ENCODE measurements at places on chromosomes 2 and 18.

DNA sequence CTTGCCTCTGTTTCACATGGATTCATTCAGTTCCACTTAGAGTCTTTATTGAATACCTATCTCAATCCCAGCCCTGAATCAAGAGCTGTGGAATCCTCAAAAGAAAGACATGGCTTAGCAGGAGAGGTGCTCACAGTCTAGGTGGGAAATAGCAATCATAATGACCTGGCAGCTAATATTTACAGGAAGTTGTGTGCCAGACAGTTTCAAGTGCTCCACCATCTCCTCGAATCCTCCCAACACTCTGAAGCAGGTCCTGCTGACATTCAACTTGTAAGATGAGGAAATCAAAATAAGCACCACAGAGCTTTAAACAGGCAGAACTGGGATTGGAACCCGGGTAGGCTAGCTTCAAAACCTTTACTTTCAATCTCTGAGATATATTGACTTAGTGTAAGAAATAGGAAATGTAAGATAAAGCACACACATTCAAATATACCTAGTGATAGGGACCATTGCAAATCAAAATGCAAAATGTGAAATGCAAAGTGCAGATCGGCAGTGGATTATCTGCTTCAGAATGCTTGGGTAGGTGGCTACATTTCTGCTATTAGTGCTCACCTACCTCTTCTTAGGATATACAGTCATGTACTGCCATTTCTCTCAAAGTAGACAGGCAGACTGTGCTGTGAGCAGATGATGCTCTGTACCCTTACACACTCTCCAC is 182.0 kb downstream of the PRKCE start:
- DNase-seq: no peak

GRCh38 chr2:164570475-164570874 is 50.8 kb downstream of the GRB14 start:
- DNase-seq: no peak

GRCh38 chr2:117723888-117724434 is 90.5 kb upstream of the DDX18 start:
- DNase-seq: no peak

DNA sequence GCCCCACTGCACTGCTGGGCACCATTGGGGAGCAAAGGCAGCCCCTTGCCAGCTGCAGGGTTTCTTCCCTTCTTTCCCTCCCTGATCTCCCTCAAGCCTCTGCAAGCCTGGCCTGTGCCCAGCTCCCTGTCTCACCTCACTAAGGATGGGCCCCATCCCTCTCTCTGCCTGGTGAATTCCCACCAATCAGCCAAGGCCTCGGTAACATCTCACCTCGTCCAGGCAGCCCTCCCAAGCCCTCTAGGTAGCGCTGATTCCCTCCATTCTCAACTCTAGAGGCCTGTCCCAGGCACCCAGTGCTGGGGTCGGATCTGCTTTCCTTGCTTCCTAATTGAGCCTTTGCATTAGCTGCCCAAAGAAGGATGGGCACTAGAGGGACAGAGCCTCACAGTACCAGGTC is 63.0 kb downstream of the CELF4 start:
- DNase-seq: no peak

DNA sequence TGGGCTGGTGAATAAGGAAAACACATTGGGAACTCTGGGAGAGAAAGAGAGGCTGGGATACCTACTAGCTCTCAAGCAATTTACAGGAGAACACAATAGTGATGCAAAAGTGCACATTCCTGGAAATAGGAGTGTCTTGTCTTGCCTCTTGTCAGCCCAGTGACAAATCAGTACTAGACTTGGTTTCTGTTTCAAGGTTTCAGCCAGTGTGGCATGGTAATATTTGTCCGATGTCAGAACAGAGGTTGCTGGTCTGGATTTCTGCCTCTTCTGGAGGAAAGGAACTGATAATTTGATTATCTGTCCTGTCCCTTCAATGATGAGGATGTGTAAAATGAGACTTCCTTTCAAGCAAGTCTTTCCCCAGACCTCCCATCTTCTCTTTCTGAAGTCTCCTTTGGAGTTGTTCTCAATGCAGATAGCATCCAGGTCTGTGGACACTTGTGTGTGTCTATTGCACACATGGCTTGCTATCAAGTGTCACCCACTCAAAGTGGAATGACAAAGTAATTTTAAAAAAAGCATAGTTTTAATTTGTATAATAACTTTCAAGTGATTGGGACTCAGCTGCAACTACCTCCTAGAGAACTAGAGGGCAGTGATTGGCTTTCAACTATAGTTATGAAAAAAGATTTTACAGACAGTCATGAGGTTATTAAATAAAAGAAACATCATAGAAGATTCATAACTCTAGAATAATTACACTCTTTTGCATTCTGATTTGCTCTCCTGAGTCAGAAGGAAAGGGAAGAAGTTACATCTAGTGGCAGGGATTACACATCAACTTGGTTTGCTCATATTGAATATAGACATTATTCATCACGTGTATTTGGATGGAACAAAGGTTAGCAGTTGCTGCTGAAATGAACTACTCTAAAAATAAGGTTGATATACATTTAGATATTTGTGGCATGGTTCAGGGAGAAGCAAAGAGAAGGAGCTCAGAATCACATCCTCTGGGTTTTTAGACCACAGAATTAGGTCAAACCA is 4.5 kb downstream of the GPR39 start:
- no peak for DNase-seq

DNA sequence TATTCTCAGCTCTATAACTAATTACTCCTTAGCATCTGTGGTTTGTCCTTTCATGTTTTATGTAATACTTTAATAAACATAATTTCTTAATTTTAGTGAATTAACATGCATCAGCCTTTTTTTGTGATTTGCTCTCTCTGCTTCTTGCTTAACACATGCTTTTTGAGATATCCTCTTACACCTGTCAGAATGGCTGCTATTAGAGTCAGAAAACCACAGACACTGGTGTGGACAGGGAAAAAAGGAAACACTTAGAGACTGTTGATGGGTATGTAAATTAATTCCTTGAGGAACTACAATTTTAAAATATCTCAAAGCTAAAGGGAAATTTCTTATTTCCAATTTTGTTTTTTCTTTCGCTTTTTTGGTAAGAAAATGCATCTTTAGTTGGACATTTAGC is 549.0 kb downstream of the ZNF804A start:
- DNase-seq: no peak

- DNase-seq: no peak
Observed at GRCh38 chr2:143499061-143499460, 369.8 kb downstream of the ARHGAP15 start.

DNA sequence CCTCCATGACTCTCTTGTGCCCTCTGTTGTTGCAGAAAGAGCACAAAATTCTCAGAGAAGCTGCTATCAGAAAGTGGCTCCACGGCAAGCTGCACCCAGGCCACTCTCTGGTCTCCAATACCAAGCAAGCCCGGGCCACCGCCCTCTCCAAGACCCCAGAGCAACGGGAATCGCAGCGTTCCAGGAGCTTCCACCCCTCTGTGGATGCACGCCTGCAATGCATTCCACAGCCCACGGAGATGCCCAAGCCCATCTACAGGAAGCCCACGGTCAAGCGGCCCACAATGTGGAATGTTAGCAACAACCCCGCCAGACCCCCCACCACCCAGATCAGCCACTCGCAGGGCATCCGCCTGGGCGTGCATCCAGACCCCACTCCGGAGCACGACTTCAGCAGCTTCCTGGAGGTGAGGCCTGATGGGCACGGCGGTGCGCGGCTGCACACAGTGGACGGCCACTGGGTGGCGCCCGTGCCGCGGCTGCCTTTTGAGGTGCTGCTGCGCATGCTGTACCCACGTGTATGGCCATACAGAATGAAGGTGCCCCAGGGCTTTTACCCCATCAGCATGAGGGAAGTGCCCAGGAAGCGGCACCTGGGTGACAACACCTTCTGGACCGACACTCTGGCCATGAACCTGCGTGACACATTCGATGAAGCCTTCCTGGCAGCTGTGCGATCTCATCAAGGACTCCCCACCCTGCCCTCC is 6.3 kb downstream of the ANKRD53 start:
- peak; percentile 71 for DNase-seq

GRCh38 chr18:48003426-48004349 is 73.2 kb upstream of the SMAD2 start:
- DNase-seq: no peak

DNA sequence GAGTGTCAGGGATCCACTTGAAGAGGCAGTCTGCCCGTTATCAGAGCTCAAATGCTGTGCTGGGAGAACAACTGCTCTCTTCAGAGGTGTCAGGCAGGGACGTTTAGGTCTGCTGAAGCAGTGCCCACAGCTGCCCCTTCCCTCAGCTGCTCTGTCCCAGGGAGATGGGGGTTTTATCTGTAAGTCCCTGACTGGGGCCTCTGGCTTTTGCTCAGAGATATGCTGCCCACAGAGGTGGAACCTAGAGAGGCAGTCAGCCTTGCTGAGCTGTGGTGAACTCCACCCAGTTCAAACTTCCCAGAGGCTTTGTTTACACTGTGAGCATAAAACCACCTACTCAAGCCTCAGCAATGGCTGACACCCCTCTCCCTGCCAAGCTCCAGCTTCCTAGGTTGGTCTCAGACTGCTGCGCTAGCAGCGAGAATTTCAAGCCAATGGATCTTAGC is 38.1 kb downstream of the PLEK start:
- no peak for DNase-seq

DNA sequence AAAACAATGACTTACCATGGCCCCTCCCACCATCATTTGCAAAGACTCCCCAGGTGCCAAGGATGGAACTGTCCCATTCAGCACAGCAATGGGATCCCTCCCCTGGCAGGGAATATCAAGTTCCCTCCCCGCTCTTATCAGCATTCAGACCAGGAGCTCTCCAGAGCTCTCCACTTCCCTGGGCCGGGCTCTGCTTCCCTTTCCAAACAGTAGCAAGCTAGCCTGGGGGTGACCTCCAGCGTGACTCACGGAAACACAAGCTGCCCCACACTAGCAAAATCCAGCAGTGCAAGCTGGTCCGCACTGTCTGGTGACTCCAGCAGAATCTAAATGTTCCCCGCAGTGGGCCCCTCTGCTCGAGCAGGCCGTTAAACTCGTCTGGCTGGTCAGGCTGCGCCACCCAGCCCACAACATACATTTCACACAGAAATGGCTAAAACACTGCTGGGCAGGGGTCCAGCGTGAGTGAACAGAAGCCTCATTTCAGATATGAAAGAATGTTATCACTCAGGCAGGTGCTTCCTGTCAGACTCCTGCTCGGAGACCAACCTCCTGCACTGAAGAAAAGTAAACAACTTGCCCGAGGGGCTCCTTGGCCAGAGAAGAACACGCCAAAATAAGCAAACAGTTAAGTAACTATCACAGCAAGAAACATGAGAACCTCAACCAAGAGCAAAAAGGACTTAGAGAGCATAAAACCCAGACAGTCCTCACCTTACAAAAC is 33.9 kb downstream of the STAT1 start:
- peak; percentile 77 for DNase-seq

- DNase-seq: no peak
Observed at GRCh38 chr2:150051004-150051403, 436.5 kb downstream of the RND3 start.

GRCh38 chr18:4636967-4637366 is 181.9 kb upstream of the DLGAP1 start:
- no peak for DNase-seq

DNA sequence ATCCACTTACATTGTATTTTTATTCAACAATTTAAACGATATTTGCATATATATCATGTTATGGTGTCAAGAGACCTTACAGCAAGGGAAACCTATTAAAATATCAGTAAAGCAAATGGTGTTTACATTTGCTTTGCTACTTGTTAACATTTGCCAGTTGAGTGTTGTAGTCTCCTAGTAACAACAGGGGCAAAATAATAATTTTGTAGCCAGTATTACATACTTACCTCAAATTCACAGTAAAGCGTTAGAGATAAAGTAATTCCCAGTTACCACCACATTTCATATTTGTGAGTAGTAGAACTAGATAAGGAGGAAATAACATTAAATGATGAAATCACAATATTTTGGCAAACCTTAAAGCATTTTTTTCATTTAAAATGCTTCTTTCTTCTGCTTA is 71.3 kb downstream of the FASTKD2 start:
- no peak for DNase-seq

GRCh38 chr2:70546376-70546775 is 7.2 kb downstream of the TGFA start:
- no peak for DNase-seq

DNA sequence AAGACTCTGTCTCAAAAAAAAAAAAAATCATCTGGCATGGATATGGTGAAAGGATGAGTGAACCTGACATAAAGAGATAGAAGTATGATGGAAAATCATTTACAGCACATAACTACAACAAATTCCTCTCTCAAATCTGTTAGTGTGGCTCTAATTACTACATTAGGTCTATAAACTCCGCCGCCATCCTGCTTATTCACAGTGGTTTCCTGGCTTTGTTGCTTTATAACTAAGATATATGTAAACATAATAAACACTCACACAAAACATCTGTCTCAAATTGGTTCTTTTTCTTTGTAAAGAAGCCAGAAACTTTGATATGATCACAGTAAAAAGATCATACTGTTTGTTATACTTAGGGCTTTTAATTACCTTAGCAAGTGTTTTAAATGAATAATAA is 412.6 kb upstream of the FAM98A start:
- DNase-seq: no peak

GRCh38 chr2:854460-854859 is 96.2 kb upstream of the SNTG2 start:
- DNase-seq: no peak

GRCh38 chr2:53474914-53475313 is 292.7 kb upstream of the CHAC2 start:
- no peak for DNase-seq

- DNase-seq: no peak
Observed at GRCh38 chr2:105783972-105784371, 39.3 kb downstream of the NCK2 start.

DNA sequence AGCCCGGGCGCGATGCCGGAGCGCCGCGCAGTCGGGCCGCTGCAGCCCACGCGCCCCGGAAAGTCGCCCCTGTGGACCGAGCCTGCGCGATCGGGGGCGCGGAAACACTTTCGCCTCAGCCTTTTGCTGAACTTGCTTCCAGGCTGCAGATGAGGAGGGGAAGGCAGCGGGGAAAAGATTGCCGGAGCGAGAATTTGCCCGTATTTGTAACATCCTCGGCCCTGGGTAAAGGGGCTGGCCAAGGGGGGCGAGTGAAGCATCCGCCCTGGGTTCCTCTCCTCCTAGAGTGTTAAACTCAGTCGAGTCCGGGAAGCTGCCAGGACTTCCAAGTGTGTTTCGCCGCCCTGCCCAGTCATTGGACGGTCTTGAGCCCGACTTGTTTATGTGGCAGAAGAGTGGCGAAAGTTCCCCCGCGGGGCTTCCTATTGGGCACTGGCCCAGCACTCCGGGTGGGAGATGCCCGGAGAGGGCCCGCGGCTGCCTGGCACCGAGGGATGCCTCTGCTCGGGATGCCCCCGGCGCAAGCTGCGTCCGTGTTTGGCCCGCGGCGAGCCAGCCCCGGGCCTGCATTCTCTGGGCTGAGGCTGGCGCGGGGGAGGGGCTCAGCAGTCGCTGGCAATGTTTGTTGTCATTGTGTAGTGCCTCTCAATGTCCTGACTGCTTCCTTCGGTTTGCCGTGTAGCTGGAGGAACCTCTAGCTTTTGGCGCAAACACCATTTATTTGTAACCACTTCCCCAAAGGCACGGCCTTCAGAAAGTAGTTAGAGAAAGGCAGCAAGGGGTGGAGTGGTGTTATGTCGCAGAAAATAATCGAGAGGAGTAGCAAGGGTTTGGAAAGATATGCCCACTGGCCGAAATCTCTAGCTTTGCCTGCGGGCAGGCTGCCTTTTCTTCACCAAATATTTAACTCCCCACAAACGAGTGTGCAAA is 1.1 kb downstream of the CYBRD1 start:
- DNase-seq: peak; percentile 72
